Activated B cell treated with CpG ODN at 0.5 μM for 24 hours (primary cell): ENCODE measurements at places on chromosomes 7 and 10.

- DNase-seq: no peak
Measured at GRCh38 chr7:39602351-39602750, 21.0 kb upstream of the RALA start.

- DNase-seq: no peak
Measured at GRCh38 chr10:69044546-69044945, 43.4 kb upstream of the SRGN start.

DNA sequence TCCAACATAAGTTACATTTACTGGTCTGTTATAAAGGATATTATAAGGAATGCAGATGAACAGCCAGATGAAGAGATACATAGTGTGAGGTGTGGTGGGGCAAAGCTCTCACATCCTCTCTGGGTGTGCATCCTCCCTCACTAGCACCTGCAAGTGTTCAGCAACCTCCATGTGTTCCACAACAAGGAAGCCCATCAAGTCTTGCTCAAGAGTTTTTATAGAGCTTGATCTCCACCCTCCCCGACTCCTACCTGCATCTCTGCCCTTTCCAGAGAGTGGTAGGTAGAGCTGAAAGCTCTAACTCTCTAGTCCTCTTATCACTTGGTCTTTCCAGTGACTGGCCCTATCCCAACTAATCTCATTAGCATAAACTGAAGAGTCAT lies 12.5 kb upstream of the GHITM start:
- DNase-seq: no peak

- no peak for DNase-seq
Measured at GRCh38 chr10:17231788-17232187, 3.7 kb downstream of the VIM start.

DNA sequence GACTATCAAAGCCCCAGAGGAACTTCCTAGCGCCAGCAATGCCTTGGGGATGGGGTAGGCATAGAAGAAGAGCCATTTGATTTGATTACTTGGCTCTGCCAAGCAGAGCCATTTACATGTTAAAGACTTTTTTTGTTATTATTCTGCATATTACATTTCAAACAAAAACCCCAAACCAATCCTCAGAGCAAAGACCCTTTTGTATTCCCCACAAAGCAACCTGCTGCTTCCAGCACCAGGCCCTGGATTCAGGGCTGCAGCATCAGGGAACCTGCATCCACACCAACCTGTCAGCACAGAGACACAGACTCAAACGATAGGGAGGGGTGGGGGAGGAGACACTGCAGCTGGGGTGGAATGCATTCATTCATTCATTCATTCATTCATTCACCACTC lies 73.2 kb downstream of the GRID1 start:
- DNase-seq: no peak

DNA sequence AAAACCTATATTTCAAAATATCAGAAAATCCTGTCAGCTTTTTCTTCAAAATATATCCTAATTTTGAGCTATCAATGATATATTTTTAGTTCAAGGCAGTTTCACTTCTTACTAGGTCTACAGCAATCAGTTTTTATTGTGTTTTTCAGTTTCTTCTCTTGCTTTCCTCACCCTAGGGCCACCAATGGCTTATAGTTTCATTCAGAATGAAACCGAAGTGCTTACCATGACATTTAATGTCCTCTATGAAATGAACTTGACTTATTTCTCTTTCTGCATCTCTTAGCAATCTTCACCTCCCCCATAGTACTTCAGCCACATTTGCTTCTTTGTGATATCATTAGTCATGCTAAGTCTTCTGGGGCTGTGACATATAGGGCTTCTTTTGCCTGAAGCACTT lies 100.3 kb downstream of the ARL5B start:
- DNase-seq: no peak

DNA sequence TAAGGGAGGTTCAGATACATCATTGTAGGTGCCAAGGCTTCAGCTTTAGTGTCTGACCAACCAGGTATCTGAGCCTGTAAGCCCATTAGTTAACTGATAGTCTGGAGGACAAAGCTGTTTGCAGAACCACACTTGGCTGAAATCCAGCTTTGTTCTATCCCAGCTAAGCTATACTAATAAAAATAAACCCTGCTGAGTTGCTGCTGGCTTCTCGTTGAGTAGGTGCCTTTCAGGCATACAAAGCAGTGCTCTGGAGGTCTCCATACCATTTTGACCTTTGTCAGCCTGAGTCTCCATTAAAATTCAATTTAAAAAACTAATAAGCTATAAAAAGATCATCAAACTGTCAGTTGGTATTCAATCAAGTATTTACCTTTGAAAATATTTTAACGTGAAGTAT lies 22.0 kb downstream of the CDCA7L start:
- no peak for DNase-seq

- DNase-seq: no peak
Measured at GRCh38 chr10:4066581-4067390, 281.8 kb upstream of the KLF6 start.

GRCh38 chr7:55024776-55025175 lies 6.0 kb downstream of the EGFR start:
- no peak for DNase-seq

GRCh38 chr7:37577901-37578300 lies 105.7 kb upstream of the GPR141 start:
- no peak for DNase-seq

- DNase-seq: no peak
Measured at GRCh38 chr7:7108931-7109330, 73.4 kb upstream of the C1GALT1 start.

GRCh38 chr7:70776627-70777101 lies 355.3 kb upstream of the GALNT17 start:
- DNase-seq: no peak

- DNase-seq: no peak
Measured at GRCh38 chr10:33211106-33211878, 123.2 kb downstream of the NRP1 start.

GRCh38 chr7:96337519-96337918 lies 15.6 kb upstream of the SLC25A13 start:
- no peak for DNase-seq

DNA sequence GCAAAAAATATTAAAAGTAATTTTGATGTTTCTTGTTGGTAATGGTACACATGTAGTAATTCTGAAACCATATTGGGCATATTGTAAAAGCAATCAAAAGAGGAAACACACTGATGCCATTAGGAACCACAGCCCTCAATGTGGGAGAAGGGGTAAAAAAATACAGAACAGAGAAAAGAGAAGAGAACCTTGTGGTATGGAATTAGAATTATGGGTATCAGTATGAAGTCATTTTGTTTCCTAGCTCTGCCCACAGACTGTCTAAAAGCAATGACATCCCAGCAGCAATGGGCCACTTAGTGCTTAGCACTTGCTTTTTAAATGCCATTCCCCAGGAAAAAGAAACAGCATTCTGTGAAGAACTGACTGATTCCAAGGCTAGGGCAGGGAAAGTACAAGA lies 61.5 kb downstream of the CPVL start:
- DNase-seq: no peak

DNA sequence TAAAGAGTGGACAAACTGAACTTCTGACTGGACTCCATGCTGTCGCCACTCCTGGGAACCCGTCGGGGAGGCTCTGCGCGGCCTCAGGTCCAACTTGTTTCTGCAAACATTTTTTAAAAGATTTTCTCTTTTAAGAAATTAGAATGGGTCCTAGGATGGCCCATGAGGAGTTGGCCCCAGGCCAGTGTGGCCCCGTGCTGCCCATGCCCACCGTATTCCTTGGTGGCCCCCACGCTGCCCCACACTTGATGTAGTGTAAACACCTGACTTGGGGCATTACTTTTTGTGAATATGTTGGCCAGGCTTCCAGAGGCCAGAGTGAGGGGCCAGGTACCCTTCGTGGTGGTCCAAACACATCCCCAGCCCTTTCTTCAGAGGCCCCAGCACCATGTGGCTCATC lies 19.3 kb downstream of the ZNF316 start:
- no peak for DNase-seq

GRCh38 chr10:71769279-71769823 lies 4.0 kb downstream of the VSIR start:
- no peak for DNase-seq

- DNase-seq: no peak
Measured at GRCh38 chr10:83929399-83929798, 209.9 kb upstream of the GHITM start.

DNA sequence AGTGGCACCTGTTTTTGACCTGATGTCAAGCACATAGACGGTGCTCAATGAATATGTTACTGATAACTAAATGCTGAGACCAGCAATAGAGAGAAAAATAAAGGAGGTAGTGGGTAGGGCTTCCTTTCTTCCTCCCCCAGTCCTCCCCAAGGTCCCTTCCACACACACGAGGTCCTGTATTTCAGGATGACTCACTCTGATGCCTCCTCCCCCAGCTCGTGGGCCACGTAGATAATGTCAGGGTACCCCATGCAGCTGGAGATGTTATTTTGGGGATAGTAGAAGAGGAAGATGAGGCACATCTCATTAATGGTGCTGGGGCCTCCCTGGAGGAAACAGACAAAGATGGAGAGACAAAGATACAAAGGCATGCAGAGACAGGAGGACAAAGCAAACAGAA lies 17.3 kb downstream of the PRSS58 start:
- no peak for DNase-seq

- no peak for DNase-seq
Measured at GRCh38 chr10:29870522-29871044, 188.8 kb downstream of the JCAD start.

DNA sequence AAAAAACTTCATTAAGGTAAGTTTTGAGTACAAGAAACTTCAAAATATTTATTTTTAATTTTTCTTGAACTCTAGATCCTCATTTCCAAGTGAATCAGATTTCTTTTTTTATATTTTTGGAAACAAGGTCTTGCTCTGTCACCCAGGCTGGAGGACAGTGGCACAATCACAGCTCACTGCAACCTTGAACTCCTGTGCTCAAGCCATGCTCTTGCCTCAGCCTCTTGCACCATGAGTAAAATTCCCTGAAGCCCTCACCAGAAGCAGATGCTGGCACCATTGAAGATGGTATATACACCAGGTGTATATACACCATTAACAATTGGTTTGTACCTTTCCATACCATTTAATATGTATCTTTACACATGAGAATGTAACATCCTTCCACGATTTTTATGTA lies 45.1 kb upstream of the ODAD2 start:
- no peak for DNase-seq

DNA sequence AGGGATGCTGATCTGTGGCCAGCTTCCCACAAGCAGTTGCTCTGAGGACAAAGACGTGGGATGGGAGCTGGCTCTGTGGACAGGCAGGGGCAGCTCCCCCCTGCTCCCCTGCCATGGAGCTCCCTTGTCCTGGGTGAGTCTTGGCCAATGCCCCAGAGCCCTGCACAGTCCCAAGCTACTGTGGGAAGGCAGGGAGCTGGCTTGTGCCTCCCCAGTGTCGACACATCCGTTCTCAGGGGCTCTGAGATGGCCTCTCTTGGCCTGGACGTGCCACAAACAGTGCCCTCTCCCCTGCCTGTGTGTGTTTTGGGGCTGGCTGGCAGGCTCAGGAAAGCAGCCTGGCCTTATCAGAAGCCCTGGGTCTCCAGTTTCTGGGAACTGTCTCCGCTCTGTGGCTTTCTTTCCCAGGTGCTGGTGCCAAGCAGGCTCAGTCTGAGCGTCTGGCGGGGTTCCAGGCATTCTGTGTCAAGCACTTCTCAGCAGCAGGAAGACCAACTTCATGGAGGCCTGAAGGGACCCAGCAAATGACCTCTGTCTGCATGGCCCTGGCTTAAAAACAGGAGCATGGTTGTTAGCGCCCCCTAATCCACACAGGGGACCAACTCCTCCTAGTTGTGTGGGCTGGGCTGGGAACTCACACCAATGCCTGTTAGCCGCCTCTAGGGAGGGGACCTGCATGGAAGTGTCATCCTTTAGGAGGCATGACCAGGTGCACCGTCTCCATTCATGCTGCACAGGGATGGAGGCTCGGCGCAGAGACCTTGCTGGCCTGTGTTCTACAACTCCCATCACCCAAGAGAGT lies 375.2 kb downstream of the RPS24 start:
- DNase-seq: no peak

- no peak for DNase-seq
Measured at GRCh38 chr10:123888751-123889150, 2.9 kb downstream of the CPXM2 start.

DNA sequence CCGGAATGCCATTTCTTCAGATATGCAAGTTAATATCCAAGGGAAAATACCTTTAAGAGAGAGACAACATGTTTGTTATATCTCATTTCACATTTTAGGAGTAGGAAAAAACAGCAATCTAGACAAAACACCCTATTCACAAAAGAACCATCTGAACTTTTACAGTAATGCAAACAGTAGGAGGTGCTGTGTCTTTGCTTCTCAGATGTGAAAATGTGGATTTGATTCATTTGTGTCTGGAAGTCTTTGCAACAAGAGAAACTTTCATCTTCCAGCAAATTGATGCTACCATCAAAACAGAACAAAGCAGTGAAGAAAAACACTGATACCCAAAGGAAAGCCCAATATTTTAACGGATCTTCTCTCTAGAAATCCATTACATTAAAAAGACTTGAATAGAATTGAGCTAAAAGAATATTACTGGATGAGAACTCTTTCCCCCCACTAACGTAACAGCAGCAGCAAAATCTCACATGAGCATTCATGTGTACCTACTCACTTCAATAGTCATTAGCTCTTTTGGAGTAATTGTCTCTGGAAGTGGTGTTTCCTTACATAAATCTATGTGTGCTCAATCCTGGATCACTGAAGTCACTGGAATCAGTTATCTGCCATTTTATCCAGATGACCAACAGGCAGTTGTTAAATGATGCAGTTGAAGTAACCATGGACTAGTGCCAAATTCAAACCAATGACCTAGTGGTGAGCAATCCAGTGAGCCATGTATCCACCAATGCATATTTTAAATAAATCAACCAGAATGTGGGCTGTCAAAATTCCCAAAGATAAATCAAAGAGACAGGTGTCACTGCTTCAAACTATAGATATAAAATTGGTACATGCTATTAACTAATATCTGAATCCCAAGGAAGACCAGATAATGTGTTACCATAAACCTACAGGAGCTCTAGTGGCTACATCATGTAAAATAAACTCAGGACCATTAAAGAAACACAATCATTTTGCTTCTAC lies 1.8 kb downstream of the SEMA3C start:
- DNase-seq: no peak

DNA sequence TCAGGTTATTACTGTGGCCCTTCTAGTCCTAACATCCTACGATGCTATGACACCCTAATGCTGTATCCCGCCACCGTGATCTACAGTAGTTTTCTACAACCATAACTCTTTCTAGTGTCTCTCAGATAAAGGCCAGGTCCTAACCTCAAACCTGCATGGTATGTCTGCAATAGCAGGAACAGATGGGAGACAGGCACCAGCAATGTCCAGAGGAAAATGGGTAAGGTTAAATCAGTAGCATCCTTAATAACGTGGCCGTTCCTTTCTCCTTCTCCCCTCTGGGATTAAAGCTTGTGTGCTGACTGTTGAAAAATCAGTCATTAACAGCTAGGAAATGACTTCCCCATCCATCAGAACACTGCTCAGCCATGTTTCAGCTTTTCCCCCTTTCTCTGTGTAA lies 321.9 kb upstream of the NPVF start:
- DNase-seq: no peak

- no peak for DNase-seq
Measured at GRCh38 chr10:1127629-1128028, 71.4 kb downstream of the WDR37 start.

DNA sequence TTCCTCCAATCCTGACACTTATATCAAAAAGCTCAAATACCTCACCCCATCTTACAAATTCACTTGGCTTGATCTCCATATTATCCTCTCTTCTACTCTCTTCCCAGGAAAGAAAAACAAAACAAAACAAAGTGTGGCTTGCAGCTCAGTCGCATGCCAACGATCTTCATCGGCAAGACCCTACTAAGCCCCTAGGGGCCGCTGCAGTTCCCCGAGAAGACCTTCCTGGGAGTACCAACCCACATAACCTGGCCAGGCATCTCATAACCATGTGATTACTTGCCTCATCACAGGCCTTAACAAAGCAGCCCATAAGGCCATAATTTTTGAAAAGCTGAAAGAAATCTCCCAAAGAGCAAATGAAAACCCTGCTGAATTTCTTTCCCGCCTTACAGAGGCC lies 103.7 kb downstream of the ZNF92 start:
- DNase-seq: no peak
